ENCODE measurements at places on chromosomes 1 and 21. TPM values are rescaled to one million over a fixed set of nuclear protein-coding genes. Genes with fewer than 3 reads are reported as not detected.

The VHLL gene
- total RNA-seq: not detected

The F13B gene
- total RNA-seq: 0.08 TPM

The SLC35D1 gene
- 7.6 TPM for total RNA-seq

The ACTL8 gene
- total RNA-seq: 1.7 TPM

The CELA3B gene
- total RNA-seq: not detected

The GJA4 gene
- not detected for total RNA-seq

The TSHB gene
- total RNA-seq: not detected

The GIPC2 gene
- total RNA-seq: 0.05 TPM

The MPL gene
- total RNA-seq: 0.16 TPM

The SIPA1L2 gene
- 6.7 TPM for total RNA-seq

The CNKSR1 gene
- 0.11 TPM for total RNA-seq

The ENAH gene
- total RNA-seq: 105 TPM

The CZIB gene
- total RNA-seq: 31.0 TPM

The OR2G6 gene
- not detected for total RNA-seq

The BSND gene
- total RNA-seq: not detected

The DNASE2B gene
- not detected for total RNA-seq

The STUM gene
- total RNA-seq: not detected

The TLR5 gene
- total RNA-seq: 0.13 TPM

The TNFRSF18 gene
- total RNA-seq: 0.09 TPM

The SERPINC1 gene
- total RNA-seq: 0.07 TPM

The SEMA6C gene
- 1.9 TPM for total RNA-seq

The AIDA gene
- 60.7 TPM for total RNA-seq

The KIF17 gene
- total RNA-seq: 2.1 TPM

The KIAA0040 gene
- 0.92 TPM for total RNA-seq

The SLAMF8 gene
- 0.16 TPM for total RNA-seq

The THEM5 gene
- total RNA-seq: 0.06 TPM
